ENCODE measurements at places on chromosomes 13 and 19.
A peak's percentile ranks its signal among the peaks of the same experiment; 100 is the strongest.

GRCh38 chr13:31093145-31093885 is 68.4 kb downstream of the HSPH1 start:
- no peak for DNase-seq

GRCh38 chr13:54975676-54976075 is 1947.1 kb downstream of the OLFM4 start:
- DNase-seq: no peak

DNA sequence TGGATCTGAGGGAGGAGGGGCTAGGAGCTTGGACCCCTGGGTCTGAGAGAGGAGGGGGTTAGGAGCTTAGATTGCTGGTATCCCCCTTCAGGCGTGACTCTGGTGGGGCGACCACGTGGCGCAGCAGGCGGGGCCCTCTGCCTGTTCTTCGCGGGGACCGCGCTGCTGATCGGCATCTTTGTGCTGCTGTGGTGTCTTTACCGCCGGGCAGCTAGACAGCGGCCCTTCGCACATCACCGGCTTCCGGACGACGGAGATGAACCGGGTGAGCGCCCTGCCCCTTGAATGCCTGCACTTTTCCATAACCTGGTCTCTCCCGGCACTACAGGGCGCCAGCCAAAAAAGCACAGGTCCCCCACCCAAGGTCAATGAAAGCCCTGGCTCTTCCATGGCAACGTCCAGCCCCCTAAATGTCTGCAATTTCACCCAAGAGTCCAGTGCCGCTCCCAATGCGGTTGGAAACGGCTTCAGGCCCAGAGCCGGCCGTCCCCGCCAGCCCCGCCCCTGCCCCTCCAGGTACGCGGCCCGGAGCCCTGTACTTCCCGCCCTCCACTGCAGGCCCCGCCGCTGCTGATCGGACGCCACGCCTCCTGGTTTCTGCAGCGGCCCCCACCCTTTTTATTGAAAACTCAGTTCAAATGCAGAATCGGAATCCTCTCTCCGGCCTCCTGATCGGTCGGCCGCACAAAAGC is 2.8 kb downstream of the GFY start:
- DNase-seq: peak; percentile 37

- no peak for DNase-seq
Measured at GRCh38 chr13:38700051-38700450, 13.2 kb downstream of the FREM2 start.

GRCh38 chr13:51000571-51001260 is 91.1 kb downstream of the RNASEH2B start:
- DNase-seq: no peak

GRCh38 chr13:94557684-94558235 is 38.2 kb downstream of the TGDS start:
- no peak for DNase-seq

DNA sequence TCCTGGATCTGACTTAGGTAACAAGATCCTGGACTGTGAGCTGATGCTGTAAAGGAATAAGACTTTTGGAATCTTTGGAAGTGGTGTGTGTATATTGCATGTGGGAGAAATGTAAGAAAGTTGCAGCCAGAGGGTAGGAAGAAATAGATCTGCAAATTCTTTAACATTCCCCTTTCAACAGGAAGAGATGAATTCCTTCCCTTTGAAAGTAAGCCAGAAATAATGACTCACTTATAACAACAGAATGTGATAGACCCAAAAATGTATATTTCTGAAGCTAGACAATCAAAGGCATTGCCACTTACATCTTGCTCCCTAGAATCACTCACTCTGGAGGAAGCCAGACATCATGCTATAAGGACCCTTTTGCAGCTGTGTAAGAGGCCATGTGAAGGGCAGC is 9.8 kb upstream of the SIAH3 start:
- DNase-seq: no peak

GRCh38 chr13:27266917-27267316 is 3.7 kb upstream of the RASL11A start:
- no peak for DNase-seq

GRCh38 chr13:77918391-77919245 is at the start of gene EDNRB:
Gene EDNRB, minus strand, starts transcription at chr13:77918831. Its CDS starts 258 bp downstream, at chr13:77918573.
- no peak for DNase-seq

DNA sequence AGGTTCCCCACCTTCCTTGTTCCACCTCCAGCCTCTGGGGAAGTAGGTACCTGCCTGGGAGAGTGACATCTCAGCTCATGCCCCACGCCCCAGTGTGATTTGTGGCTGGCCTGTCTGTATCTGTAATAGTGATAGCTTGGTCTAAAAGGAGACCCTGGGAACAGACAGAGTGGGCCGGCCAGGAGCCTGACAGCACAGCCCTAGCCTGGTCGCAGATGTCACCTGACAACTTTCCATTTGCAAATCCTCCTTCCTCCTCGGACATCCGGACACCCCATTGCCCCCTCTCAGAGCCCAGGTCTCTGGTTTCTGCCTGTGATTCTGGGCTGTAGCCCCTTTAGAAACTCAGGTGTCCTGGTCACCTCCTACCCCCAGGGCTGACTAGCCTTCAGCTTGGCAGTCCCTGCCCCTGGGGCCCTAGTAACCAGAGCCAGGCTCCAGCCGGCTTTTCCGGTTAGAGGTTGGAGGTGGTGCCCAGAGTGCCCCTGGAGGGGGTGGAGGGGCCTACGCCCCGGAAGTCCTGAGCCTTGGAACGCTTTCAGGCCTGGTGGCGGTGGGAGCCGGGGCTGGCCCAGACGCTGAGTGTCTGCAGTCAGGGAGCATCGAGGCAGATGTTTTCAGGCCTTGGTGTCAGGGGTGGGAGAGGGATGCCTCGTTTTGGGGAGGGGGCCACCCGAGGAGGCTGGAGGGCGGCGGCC is 6.5 kb downstream of the LRRC8E start:
- no peak for DNase-seq

GRCh38 chr13:20993661-20994440 is 67.5 kb downstream of the LATS2 start:
- no peak for DNase-seq

- DNase-seq: no peak
Measured at GRCh38 chr13:33207615-33207961, 78.0 kb downstream of the STARD13 start.

GRCh38 chr13:41004875-41005693 is 14.0 kb downstream of the ELF1 start:
- peak; percentile 74 for DNase-seq

GRCh38 chr13:26987486-26988013 is 184.1 kb downstream of the USP12 start:
- no peak for DNase-seq

GRCh38 chr13:37488726-37489125 is 109.8 kb downstream of the POSTN start:
- no peak for DNase-seq

- peak; percentile 18 for DNase-seq
Measured at GRCh38 chr19:19487950-19488874, 27.1 kb downstream of the TSSK6 start.

GRCh38 chr13:68160466-68160865 is 930.3 kb upstream of the PCDH9 start:
- no peak for DNase-seq

DNA sequence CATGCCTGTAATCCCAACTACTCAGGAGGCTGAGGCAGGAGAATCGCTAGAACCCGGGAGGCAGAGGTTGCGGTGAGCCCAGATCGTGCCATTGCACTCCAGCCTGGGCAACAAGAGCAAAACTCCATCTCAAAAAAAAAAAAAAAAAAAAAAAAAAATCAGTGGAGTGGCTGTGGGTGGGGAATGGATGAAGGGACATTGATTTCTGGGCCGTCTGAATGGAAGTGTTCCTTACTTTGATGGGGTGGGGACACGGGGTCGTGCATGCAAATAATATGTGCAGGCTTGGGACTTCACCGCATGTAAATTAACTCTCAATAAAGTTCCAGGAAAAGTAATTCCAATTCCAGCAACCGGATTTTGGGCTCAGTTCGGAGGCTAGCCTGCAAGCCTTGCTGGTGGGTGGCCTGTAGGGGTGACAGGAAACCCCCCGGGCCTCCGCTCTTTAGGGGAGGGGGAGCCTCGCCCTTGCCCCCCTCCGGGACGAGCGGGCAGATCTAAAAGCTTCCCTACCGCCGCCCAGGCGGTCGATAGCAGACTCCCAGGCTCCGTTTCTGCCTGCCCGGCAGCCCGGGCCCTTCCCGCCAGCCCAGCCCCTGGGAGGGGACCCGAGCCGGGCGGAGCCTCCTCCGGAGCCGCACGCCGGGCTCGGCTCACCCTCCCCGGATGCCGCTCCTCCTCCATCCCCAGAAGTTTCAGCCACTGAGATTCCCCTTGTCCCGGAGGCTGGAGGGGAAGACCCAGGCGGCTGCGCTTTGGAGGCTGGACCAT is 48.0 kb upstream of the ADGRE5 start:
- no peak for DNase-seq

DNA sequence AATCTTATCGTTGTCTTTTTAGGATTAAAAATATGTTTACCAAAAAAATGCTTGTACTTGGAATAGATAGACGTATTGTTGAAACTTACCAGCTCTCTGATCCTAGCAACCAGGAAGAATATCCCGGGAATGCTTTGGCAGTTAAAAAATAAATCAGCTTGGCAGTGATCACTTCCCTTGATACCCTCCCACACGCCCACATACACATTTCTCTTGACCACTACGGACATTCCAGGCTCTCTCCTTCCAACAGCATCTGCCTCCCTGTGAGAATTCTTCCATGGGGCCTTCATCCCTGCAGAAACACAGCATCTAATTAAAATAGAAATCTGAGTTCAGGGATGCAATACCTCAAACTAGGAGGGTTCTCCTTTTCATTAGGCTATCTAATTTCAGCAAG is 57.9 kb downstream of the THSD1 start:
- no peak for DNase-seq

DNA sequence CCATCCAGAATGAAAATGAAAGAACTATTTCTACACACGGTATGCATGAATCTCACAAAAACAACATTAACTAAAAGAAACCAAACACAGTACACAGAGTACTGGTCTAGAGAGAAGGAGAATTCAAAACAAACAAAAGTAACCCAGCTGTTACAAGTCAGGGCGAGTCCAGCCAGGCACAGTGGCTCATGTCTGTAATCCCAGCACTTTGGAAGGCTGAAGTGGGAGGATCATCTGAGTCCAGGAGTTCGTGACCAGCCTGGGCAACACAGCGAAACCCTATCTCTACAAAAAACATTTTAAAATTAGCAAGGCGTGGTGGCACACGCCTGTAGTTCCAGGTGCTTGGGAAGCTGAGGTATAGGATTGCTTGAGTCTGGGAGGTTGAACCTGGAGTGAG is 1.7 kb upstream of the PSMC4 start:
- DNase-seq: no peak

GRCh38 chr13:32300920-32301319 is 14.2 kb downstream of the ZAR1L start:
- DNase-seq: no peak

- DNase-seq: peak; percentile 36
Measured at GRCh38 chr13:97855570-97856303, 97.7 kb upstream of the IPO5 start.

- no peak for DNase-seq
Measured at GRCh38 chr19:55152017-55152416, 3.0 kb upstream of the TNNT1 start.

- no peak for DNase-seq
Measured at GRCh38 chr19:7000333-7000732, 20.9 kb downstream of the MBD3L2B start.

GRCh38 chr19:21705393-21705792 is 62.0 kb downstream of the ZNF100 start:
- no peak for DNase-seq

- no peak for DNase-seq
Measured at GRCh38 chr19:35852029-35852780, at the start of gene NPHS1. Gene NPHS1, minus strand, starts transcription at chr19:35852504. Its CDS starts 667 bp downstream, at chr19:35851837.

GRCh38 chr19:7739801-7740681 is 7.3 kb downstream of the CD209 start:
- DNase-seq: no peak

GRCh38 chr19:15837221-15837731 is 21.8 kb upstream of the OR10H1 start:
- DNase-seq: no peak

DNA sequence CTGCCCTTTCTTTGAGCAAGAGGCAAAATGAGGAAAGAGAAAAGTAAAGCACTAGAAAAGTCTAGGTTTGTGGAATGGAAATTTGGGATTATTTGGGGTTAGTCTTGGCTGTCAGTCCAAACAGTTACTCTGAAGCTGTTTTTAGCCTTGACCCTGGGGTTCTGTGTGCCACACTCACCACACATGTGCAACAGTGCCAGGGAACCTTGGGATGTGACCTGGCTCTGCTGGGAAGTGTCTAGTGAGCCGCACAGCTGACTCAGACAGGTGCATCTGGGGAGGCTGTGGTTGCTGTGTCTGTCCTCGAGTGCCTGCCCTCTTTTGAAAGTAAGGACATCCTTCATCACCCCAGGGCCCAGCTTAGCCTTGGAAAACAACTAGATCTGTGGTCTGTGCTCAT is 15.8 kb downstream of the MICOS13 start:
- no peak for DNase-seq

GRCh38 chr13:106562301-106562700 is 5.6 kb downstream of the ARGLU1 start:
- no peak for DNase-seq

DNA sequence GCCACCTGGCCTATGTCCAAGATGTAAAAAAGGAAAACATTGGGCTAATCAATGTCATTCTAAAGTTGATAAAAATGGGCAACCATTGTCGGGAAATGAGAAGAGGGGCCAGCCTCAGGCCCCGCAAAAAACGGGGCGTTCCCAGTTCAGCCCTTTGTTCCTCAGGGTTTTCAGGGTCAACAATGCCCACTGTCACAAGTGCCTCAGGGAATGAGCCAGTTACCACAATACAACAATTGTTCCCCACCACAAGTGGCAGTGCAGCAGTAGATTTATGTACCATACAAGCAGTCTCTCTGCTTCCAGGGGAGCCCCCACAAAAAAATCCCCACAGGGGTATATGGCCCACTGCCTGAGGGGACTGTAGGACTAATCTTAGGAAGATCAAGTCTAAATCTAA is 112.5 kb downstream of the ZNF486 start:
- no peak for DNase-seq

- no peak for DNase-seq
Measured at GRCh38 chr19:7602240-7602934, 6.7 kb downstream of the CAMSAP3 start.

DNA sequence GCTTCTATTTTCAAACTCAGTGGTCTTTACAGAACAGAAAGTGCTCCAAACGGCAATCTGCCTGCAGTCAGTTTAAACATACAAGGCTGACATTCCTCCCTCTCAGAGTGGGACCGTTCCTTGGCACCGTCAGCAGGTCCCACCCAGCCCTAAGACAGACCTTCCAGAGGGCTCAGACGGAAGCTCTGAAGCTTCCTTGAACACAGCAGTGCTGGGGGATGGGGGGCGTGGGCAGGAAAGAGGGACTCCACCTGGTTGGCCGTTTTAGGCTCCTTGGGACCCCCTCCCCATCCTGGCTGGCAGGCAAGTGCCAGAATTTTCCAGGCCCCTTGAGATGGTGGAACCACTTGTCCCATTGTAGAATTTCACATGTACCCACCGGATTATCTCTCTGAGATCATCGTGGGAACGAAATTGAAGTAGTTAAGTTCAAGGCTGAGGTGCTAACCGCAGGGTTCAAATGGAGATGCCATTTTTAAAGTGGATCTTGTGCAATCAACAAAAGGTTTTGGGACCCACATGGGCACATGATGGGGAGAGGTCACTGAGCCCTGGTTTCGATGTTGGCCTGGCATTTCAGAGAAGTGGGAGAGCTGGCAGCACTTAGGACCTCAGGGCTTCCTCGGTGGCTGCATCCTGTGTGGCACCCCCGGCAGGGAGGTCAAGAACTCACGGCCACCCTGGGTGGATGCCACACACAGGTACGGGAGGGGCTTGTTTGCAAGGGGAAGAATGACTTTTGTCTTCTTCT is 46.2 kb downstream of the KLF2 start:
- DNase-seq: peak; percentile 56

Measured in CD4-positive, alpha-beta T cell treated with Interleukin-17A for 1 hour (primary cell).